Left ventricle myocardium superior (tissue), 1 donor: ENCODE measurements at places on chromosomes 5 and 9. TPM values are rescaled to one million over a fixed set of nuclear protein-coding genes. Genes with fewer than 3 reads are reported as not detected.

GFI1B gene
- 0.25 TPM for total RNA-seq

ADRB2 gene
- total RNA-seq: 5.4 TPM

PLK2 gene
- 72.3 TPM for total RNA-seq

SNAPC4 gene
- 4.4 TPM for total RNA-seq

CCL27 gene
- not detected for total RNA-seq

ORM2 gene
- total RNA-seq: not detected

TMEM215 gene
- not detected for total RNA-seq

WDR38 gene
- total RNA-seq: not detected

ZNF658 gene
- 8.9 TPM for total RNA-seq

TYRP1 gene
- total RNA-seq: 43.8 TPM

IDNK gene
- 3.3 TPM for total RNA-seq

PHPT1 gene
- 357 TPM for total RNA-seq

MELK gene
- total RNA-seq: 0.64 TPM

MEIKIN gene
- total RNA-seq: not detected

EPB41L4A gene
- 18.6 TPM for total RNA-seq

BAAT gene
- total RNA-seq: not detected

PCDHGB6 gene
- 4.7 TPM for total RNA-seq

SPACA9 gene
- 4.4 TPM for total RNA-seq

C5orf22 gene
- total RNA-seq: 19.7 TPM

CCNJL gene
- 9.1 TPM for total RNA-seq

AQP7 gene
- 173 TPM for total RNA-seq

TNC gene
- total RNA-seq: 2.5 TPM

CDHR2 gene
- 0.20 TPM for total RNA-seq

FAM169A gene
- 3.6 TPM for total RNA-seq

ANGPTL2 gene
- total RNA-seq: 27.4 TPM

DRD1 gene
- total RNA-seq: not detected

ARRDC3 gene
- total RNA-seq: 16.5 TPM

FAM81B gene
- 2.9 TPM for total RNA-seq

SPATA24 gene
- total RNA-seq: 17.3 TPM

CFAP157 gene
- not detected for total RNA-seq

GRXCR2 gene
- 3.8 TPM for total RNA-seq

MFAP3 gene
- total RNA-seq: 26.7 TPM

NUP214 gene
- 28.9 TPM for total RNA-seq

CLIC3 gene
- 1.7 TPM for total RNA-seq

PCDHGA6 gene
- 5.7 TPM for total RNA-seq

FUT7 gene
- 0.17 TPM for total RNA-seq

ACOT12 gene
- total RNA-seq: not detected

CDK7 gene
- total RNA-seq: 12.9 TPM

C1QTNF3 gene
- total RNA-seq: 1.1 TPM

F12 gene
- not detected for total RNA-seq

DMRTA1 gene
- total RNA-seq: 0.77 TPM

CTNND2 gene
- total RNA-seq: 5.4 TPM

FOXD4 gene
- 0.12 TPM for total RNA-seq
